ENCODE measurements at places on chromosomes 12 and 14. TPM values are rescaled to one million over a fixed set of nuclear protein-coding genes. Genes with fewer than 3 reads are reported as not detected.

Gene ABCD2
- total RNA-seq: 26.6 TPM

Gene GZMH
- 80.0 TPM for total RNA-seq

GRCh38 chr12:114168061-114168460 is 201.9 kb upstream of the RBM19 start:
- DNase-seq: no peak
- H3K36me3 ChIP-seq: no peaks in the 10 kb centered on the region
- no peaks in the 10 kb centered on the region for H3K4me1 ChIP-seq
- no peak overlapping the region for H3K4me3 ChIP-seq
- no peak overlapping the region for H3K27ac ChIP-seq

GRCh38 chr14:88013750-88014349 is 8.9 kb downstream of the GPR65 start:
- no peak overlapping the region for H3K4me3 ChIP-seq
- H3K36me3 ChIP-seq: peaks cover 69% of the 10 kb centered on the region
- DNase-seq: no peak
- no peak overlapping the region for H3K27ac ChIP-seq
- H3K4me1 ChIP-seq: peaks cover 51% of the 10 kb centered on the region
- no peaks in the 10 kb centered on the region for H3K27me3 ChIP-seq

DNA sequence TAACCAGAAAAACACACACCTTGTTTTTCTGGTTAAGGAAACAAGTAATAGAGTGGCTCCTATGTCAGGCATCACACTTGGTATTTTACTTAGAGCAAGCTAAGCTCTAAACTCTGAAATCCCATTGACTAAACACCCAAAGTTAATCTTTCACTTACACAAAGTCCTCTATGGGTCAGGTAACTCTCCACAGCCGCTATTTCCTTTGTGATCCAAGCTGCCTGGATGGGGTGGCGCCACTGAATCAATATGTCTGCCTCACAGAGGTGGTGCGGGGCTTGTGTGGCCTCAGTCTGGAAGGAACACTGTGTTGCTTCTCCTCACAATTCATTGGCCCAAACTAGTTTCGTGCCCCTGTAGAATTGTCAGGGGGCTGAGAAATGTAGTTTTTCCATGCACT is 160.0 kb upstream of the E2F7 start:
- no peak overlapping the region for H3K27ac ChIP-seq
- no peak for DNase-seq
- no peaks in the 10 kb centered on the region for H3K27me3 ChIP-seq
- no peak overlapping the region for H3K4me3 ChIP-seq
- no peaks in the 10 kb centered on the region for H3K4me1 ChIP-seq

DNA sequence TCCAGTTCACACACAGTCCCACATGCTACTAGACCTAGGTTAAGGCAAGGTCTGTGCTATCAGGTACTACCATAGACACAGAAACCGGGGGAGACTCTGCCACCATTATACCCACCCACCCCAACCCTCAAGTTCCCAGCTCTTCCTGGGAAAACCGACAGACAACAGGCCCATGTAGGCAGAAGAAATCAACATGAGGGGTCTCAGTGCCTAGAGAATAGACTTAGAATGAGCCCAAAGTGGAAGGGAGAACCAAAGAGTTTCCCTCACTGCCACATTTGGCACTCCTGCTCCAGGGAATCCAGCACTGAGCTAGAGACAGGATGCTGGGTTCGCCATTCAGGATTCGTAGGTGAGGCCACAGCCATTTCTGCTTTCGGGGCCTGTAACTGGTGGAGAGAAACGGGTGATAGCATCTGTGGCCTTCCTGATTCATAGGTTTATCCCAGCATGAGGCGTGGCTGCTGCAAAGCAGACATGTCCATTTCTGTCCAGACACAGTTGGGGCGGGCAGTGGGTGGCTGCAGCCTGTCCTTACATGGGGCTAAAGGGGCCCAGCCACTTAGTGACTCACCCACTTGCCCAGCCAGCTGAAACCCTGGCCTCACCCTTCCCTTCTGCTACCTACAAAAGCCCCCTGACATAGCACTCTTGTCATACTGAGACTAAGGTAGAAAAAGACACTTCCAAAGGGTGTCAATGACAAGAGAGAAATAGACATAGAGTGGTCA is 69.4 kb downstream of the IRF2BPL start:
- H3K27ac ChIP-seq: peak overlapping the region; percentile 91
- H3K36me3 ChIP-seq: no peaks in the 10 kb centered on the region
- peaks cover 87% of the 10 kb centered on the region for H3K4me1 ChIP-seq
- DNase-seq: peak; percentile 46

GRCh38 chr14:76267322-76268046 is 108.5 kb upstream of the ESRRB start:
- H3K4me1 ChIP-seq: no peaks in the 10 kb centered on the region
- no peak overlapping the region for H3K27ac ChIP-seq
- H3K4me3 ChIP-seq: peak overlapping the region; percentile 23
- DNase-seq: no peak

Gene GSC
- not detected for total RNA-seq

Gene HSPB8
- not detected for total RNA-seq
